Activated CD4-positive, alpha-beta T cell treated with anti-CD3 and anti-CD28 coated beads for 1 hour (primary cell): ENCODE measurements at places on chromosomes 12 and 14.

- no peak for DNase-seq
These were observed 149.7 kb downstream of the ZNF664 start for GRCh38 chr12:124122722-124123121.

DNA sequence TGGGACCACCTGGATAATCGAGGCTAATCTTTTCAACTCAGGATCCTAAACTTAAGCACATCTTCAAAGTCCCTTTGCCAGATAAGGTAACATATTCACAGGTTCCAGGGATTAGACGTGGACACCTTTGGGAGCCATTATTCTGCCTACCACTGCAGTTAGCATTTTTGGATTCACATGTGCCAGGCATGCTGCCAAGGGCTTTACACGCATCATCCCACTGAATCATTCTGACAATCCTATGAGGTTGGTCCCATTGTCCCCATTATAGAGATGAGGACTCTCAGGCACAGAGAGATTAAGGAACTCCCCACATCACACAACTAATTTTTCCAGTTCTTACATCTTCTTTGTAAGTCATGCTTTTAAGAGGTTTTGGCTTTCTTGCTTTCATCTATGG, 34.5 kb downstream of the RTN1 start:
- no peak for DNase-seq

- no peak for DNase-seq
These were observed 191.4 kb downstream of the KITLG start for GRCh38 chr12:88388566-88389540.

DNA sequence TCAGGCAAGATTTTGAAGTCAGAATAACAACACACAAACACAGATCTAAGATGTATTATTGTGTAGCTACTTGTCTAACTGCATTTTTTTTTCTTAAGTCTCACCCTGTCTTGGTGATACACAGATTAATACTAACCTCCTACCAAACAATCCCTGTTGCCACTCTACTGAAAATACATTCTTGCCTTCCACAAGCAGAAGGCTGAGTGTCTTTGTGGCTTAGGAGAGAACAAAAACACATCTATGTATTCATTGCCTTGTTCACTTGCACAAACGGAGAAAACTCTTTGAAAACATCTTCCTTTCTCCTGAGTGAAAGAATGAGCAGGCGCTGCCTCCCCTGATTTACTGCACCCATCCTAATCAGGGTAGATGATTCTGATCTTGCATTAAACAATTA, 642.2 kb downstream of the DIO2 start:
- DNase-seq = no peak

DNA sequence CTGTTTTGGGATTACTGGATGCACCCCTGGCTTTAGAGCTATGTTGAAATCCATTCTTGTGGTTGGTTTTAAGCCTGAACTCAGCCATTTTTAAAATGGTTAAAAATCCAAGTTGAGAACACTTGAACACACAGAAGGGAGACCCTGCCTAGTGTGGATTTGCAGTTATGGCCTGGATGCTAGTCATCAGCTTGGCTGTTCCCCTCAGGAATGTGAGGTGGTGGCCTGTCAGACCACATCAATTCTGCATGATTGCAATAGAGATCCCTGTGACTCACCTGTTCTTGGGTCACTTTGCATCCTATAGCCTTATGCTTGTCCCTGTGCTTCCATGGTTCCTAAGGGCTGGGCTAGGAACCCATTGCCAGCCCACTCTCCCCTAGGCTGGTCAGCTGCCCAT, 454.1 kb downstream of the ATP23 start:
- no peak for DNase-seq

DNA sequence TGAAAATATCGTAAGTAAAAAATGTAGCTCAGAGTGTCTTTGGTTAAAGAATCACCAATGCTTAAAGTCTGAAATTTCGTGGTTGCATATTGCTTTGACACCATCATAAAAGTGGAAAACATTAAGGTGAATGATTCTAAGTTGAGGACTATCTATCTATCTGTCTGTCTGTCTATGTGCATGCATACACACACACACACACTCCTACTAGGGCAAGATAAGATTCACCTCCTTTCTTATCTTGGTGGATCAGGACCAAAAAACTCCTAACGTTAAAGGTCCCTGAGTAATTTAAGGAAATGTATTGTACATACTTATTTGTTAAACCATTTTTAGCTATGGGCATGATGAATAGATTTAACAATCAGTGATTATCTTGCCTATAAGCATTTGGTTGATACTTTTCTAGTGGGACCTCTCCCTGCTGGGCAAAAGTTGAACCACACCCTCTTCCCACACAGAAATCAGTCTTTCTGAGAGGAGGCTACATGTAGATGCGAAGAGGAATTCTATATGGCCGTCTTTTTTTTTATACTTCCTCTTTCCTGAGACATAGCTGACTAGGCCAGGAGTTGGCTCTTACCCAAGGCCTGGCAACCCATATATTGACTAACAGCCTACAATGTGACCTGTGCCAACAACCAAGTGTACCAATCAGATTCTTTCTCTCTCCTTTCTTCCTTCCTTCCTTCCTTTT, 19.3 kb upstream of the LLPH start:
- DNase-seq = no peak

DNA sequence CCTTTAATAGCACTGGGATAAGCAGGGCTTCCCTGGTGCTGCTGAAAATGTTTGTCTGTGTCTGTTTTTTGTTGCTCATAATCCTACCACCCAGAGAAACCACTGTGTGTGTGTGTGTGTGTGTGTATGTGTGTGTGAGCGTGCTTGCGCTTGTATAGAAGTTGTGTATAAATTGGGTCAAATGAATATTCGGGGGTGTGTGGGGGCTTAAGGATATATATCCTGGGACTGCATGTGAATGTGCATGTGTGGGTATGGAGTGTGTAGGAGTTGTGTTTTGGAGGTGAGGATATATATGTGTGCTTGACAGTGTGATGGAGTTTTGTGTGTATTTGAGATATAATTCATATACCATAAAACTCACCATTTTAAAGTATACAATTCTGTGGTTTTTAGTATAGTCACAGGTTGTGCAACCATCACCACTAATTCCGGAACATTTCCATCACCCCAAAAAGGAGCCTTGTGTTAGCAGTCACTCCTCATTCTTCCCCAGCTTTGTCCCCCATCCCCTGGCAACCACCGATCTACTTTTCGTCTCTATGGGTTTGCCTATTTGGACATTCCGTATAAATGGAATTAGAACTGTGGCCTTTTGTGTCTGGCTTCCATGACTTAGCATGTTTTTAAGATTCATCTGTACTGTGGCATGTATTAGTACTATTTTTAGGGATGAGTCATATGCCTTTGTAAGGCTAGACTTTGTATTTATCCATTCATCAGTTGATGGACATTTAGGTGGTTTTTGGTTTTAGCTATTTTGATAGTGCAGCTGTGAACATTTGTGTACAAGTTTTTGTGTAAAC, 25.6 kb downstream of the TCTN1 start:
- DNase-seq = no peak

DNA sequence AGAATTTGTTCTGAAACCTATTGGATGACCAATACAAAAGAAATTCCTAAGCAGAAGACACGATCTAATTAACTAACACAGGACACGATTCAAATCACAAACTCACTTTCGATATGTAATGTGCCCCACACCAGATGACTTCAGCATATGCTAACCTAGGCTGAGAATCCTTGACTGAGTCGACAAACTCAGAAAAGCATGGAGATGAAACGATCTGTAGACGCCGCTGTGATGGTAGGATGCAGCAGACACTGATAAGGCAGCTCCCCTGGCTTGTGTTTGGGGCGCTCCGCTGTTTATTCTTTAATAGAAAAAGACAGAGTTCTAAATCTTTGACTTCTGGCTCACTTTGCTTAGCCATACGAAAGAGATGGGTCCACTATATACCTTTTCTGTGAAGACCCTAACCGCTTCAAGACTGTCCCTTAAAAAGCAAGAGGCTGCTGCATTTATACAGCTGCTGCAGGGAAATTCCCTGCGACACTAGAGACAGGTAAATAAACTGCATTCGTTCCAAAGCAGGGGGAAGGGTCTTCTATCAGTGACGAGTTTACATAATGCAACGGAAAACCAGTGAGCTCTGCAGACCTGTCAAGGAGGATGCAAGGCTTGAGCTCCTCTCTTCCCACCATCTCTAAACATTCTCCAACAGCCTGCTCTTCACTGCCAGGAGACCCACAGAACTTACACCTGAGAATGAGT, 929 bp downstream of the CHD8 start:
- DNase-seq = no peak

GRCh38 chr14:67516676-67517075, 16.4 kb upstream of the PLEKHH1 start:
- no peak for DNase-seq

GRCh38 chr12:25529738-25530137, 23.3 kb downstream of the LMNTD1 start:
- no peak for DNase-seq

DNA sequence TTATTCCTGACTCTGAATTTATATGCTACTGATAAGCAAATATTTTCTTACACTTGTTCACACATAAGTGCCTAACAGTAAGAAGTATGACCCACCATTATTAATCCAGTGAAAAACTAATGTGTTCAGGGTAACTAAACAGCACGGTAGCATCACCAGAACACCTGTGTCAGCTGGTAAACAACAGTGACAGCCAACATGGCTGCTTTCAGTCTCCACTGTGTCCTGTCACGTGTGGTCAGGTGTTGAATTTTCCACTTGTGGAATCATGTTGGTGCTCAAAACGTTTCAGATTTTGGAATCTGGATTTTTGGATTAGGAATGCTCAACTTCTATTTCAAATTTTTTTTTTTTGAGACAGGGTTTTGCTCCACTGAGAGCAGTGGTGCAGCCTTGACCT, 14.3 kb upstream of the ATP23 start:
- DNase-seq = no peak

- no peak for DNase-seq
These were observed 54.4 kb upstream of the BICD1 start for GRCh38 chr12:32052212-32052713.

DNA sequence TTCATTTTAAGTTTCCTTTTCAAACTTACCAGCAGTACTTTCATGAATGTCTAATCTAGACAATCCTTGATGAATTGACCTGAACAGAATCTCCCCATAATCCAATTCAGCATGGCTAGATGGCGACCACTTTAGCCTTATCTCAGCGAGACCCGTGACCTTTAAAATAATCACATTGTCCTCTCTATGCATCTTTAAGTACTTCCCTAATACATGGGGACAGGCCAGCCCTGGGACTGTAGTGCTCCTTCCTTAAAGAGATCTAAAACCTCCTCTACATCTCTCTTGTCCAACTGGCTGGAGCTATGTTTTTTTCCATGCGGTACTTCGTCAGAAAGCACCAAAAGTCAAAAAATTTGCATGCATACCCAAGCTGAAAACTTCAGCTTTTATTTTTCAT, 746.0 kb downstream of the VRK1 start:
- DNase-seq = no peak

GRCh38 chr12:133130808-133131128, 341 bp downstream of the ZNF10 start:
- DNase-seq = no peak

DNA sequence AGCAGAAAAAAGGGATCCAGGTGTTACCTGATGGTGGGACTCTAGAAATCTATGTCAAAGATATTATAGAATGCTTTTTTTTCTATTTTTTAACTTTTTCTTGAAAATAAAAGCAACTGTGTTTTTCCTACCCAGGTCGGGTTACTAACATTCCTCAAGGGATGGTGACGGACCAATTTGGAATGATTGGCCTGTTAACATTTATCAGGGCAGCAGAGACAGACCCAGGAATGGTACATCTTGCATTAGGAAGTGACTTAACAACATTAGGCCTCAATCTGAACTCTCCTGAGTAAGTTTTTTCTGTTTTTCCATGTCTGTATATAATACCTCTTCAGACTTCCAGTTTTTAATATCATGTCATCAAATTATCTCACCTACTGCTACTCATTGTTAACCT, 27.6 kb upstream of the KCNMB4 start:
- no peak for DNase-seq

GRCh38 chr12:50070314-50071060, 13.1 kb downstream of the ASIC1 start:
- peak; percentile 50 for DNase-seq

- DNase-seq = no peak
These were observed 129.8 kb downstream of the PIK3C2G start for GRCh38 chr12:18391151-18391550.

- no peak for DNase-seq
These were observed 183.6 kb downstream of the ERC1 start for GRCh38 chr12:1174659-1175058.

DNA sequence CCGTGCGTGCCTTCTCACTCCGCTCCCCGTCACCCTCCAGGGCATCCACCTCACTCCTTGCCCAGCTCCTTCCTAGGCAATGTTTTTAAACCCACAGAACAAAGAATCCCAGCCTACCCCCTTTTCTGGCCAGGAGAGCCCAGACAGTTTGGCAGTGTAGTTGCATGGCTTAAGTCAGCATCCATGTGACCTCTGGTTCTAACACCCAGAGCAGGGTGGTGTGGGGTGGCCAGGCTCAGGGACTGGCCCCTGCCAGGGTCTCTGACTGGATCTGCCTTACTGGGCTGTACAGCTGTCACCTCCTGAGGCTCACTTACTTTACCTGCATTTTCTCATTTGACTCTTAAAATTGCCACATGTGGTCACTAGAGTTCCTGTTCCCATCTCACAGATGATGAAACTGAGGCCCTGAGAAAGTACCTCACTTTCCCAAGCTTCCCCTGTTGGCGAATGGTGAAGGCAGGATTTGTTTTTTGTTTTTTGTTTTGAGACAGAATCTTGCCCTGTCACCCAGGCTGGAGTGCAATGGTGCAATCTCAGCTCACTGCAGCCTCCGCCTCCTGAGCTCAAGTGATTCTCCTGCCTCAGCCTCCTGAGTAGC, 18.3 kb downstream of the SDS start:
- DNase-seq = no peak

GRCh38 chr14:24252289-24253124, 10.1 kb upstream of the TINF2 start:
- no peak for DNase-seq

DNA sequence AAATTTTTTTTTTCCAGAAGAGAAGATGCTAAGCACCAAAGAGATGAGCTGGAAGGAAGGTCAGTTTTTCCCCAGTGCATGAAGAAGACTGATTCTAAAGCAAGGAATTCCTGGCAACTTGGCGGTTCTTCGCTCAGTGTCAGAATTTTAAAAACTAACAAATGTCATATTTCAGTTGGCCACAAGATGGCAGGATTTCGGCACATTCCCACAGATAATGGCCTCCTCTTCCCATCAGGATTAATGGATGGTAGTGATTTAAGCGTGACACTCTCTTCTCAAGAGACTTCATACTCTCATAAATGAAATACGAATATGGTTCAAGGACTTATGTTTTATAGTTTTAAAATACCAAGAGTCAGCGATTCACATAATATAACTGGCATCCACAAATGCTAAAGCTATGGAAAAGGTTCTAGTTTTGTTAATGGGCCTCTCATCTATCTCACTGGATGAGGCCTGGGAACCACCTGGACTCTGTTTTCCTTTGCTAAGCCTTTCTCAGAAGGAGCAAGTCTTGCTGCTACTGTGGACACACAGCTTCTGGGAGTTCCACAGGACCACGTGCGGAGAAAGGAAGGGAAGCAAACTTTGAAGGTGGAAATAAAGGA, 46.1 kb upstream of the PTPRO start:
- no peak for DNase-seq

- no peak for DNase-seq
These were observed 52.1 kb downstream of the GALNT4 start for GRCh38 chr12:89472508-89472907.
